ENCODE measurements at places on chromosomes 16 and 17.

DNA sequence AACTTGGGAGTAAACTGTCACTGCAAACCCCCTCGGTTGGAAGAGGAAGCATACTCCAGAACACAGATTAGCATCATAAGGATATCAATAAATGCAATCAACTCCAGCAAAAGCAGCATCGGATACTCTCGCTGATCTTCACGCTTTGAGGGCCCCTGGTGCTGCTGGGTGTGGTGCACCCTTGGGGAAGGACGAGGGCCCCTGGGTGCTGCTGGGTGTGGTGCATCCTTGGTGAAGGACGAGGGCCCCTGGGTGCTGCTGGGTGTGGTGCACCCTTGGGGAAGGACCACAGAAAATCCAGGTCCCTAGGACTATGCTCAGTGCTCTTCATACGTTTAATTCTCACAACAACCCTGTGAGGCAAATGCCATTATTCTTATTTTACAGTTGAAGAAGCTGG, 54.2 kb downstream of the VPS53 start:
- DNase-seq, result no peak

DNA sequence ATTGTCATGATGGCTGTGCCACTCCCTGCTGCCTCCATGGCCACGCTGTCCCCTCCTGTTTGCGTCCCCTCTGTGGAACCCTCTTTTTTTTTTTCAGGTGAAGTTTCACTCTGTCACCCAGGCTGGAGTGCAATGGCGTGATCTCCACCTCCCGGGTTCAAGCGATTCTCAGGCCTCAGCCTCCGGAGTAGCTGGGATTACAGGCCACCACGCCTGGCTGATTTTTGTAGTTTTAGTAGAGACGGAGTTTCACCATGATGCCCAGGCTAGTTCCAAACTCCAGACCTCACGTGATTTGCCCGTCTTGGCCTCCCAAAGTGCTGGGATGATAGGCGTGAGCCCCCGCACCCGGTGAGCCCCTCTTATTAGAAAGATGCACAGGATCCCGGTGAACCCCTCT, 11.0 kb upstream of the UBE2I start:
- no peak for DNase-seq

DNA sequence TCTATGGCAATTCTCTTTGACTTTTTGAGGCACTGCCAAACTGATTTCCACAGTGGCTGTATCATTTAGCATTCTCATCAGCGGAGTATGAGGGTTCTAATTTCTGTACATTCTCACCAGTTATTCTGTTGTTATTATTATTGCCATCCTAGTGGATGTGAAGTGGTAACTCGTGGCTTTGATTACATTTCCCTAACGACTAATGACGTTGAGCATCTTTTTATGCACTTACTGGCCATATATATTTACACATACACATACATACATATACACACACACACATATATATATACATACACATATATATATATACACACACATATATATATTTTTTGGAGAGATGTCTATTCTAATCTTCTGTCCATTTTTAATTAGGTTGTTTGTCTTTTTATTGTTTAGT, 3.7 kb upstream of the MLYCD start:
- DNase-seq, result no peak

DNA sequence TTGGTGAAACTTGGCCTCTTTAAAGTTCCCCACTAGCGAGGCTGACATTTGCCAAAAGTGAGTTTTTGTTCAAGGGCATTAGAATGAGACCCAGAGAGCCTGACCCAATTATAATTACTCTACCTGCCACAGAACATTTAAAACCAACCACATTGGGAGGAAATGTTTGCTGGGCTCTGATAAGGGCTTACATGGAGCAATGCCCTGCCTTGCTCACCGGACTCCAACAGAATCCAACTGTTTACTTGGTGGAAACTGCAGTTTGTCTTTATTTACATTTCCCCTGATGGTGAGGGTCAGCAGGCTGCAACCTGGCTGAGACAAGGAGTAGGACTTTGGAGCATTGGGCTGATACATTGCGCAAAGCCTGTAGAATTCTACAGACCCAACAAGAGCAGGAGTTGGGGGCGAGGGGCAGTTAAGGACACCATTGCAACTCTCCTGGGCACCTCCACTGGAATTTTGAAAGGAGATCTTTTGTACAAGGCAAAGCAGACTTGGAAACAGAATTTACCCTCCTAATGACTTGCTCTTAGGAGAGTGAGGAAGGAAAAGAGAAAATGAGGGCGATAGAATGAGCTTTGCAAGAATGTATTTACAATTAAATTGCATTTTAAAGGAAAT, 368.6 kb downstream of the SHISA9 start:
- DNase-seq, result no peak
